ENCODE measurements at places on chromosomes 3 and 15.

- no peak for DNase-seq
Observed at GRCh38 chr3:143895805-143896204, 47.5 kb upstream of the SLC9A9 start.

DNA sequence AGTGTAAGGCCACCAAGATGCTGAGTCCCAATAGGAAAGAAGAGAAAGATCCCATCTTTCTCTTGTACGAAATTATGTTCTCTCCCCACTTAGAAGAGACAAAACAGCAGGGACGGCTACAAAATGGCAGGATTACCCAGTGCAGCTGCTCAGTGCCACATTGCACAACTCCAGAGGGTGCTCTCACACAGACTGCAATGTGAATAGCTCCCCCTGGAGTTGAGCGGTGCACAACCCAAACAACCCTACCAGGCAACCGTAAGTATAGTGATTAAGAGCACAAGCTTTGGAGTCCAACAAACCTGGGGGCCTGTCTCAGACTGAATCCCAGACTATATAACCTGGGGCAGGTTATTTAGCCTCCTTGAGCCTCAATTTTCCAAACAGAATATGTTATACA is 3.1 kb upstream of the BHLHE40 start:
- DNase-seq: no peak

DNA sequence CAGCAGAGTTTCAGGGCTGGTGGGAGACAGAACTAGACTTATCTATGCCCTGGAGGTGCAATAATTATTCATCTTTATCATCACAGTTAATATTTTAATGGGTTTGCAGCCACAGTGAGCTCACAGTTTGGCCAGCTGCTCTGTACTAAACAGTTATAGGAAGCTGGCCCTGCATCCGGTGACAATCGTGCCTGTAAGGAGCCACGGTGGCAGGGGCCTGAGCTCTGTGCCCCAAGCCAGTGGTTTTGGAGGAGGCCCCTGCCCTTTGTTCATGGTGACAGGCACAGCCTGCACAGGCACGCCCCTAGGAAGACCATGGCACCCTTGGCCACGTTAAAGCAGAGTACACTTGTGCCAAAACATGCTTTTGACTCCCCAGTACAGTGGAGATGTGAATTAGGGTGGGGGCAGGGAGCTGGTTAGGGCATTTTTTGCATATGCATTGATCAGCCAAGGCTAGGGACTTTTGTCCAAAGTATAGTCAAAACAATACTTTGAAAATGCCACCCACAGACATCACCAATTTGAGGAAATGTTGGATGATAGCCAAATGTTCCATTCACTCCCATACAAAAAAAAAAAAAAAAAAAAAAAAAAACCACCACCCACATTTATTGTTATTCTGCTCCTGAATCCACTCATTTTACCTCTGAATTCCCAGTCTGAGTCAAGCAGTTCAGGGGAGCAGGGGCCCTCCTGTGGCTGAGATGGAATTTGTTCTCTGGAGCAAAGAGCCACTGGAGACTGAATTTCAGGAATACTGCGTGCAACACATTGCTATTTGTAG is 3.4 kb upstream of the RFTN1 start:
- no peak for DNase-seq

DNA sequence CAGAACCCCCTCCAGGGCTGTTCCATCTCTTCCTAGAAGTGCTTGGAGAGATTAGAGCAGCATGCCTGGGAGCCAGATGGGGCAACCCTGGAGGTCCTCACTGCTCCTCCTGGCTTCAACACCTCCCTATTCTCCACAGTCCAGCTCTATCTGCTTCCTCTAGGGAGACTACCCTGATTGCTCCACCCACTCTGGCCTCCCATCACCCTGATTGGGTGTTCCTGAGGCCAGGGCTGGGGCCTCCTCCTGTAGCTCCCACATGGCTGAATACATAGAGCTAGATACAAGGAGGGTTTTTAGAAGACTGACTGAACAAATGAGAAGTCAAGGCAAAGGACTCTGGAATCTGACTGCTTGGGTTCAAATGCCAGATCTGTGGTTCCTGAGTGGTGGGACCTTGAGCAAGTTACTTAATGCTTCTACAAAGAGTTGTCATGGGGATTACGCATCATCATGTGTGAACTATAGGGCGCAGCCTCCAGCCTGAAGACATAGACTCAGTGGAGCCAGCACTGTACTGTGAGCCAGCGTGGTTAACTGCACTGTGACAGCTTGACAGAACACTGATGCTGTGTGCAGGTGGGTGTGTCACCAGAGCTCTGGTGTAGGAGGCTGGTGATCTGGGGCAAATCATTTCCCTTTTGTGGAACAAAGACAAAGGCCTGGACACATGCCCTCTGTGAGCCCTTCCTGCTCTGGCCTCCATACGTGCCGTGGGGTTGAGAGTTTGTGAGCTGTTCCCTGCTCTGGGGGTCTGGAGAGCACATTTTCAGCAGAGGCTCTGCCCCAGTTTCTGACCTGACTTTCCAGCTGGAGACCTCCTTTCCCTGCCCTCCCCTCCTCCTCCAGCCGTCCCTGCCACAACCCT is 74.8 kb downstream of the SCN5A start:
- DNase-seq: no peak

GRCh38 chr3:122004991-122005565 is 17.0 kb downstream of the ILDR1 start:
- no peak for DNase-seq

GRCh38 chr3:142850395-142851023 is 38.4 kb downstream of the PCOLCE2 start:
- DNase-seq: no peak

DNA sequence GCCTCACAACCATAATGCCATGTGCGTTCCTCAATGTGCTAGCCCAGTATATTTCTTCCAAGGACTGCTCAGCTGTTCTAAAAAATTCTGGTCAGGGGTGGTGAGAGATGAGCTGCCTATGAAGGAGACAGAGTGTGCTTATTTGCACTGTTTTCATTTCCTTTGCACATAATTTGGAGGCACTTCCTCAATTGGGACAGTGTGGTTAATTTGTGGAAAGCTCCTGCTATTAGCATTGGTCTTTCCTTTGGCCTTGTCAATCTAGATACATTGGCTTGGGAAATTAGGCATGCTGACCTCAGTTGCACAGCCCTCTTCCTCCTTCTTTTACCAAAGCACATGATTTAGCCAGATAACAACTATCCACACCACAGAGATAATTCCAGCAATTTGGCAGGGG is 9.4 kb downstream of the FAM81A start:
- no peak for DNase-seq

DNA sequence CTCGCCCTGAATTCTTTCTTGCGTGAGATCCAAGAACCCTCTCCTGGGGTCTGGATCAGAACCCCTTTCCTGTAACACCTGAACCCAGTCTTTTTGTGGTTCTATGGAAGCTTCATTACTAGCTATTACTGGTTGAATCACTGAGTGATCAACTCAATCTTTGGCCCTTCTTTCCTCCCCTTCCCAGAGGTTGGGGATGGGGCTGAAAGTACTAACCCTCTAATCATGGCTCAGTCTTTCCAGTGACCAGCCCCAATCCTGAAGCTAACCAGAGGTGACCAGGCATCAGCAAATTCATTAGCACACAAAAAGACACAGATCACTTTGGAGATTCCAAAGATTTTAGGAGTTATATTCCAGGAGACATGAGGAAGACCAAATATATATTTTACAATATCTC is 39.5 kb downstream of the HERC1 start:
- no peak for DNase-seq

GRCh38 chr3:22013641-22014040 is 262.6 kb upstream of the ZNF385D start:
- no peak for DNase-seq

Measured in urinary bladder (tissue), 4 donors.